ENCODE measurements at places on chromosomes 5 and 9.

- no peak for DNase-seq
Measured at GRCh38 chr9:16544842-16545241, 325.6 kb downstream of the BNC2 start.

DNA sequence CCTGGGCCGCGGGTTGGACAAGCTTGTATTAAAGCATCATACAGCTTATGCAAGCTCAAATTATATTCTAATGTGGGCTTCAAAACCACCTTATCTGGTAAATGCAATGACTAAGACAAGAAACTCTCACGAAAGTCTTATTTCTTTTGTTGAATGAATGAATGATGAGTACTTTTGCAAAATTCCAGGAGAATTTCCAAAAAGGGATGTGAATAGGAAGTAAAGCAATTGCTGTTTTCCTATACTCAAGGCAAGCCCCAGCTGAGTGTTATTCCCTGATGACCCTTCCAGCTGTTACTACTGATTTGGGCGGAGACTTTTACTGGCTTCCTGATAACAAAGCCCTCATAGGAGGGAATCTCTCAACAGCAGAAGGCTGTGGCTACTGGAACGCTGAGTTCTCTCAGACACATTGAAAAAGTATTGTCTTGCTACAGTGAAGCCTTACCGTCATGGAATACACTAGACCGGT is 162.8 kb downstream of the SREK1 start:
- DNase-seq, result no peak

DNA sequence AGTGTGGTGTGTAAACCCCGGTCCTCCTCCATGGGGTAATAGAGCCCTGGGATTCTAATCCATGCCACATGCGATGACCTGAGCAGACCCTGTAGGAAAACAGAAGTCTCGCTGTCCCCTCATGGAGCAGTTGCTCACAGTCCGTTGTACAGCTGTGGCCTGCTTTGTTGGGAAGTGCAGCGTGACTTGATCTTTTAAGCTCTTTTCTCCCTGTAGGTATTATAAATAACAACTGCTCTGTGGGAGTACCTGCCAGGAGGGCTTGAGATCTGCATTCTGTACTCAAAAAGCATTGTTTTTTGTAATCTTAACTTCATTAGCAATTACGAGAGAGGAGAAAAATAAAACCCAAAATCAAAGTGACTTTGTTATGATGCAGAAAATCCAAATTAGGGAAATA is 17.3 kb downstream of the MEGF10 start:
- no peak for DNase-seq

- DNase-seq, result no peak
Measured at GRCh38 chr9:121466142-121466541, 33.5 kb downstream of the GGTA1 start.

DNA sequence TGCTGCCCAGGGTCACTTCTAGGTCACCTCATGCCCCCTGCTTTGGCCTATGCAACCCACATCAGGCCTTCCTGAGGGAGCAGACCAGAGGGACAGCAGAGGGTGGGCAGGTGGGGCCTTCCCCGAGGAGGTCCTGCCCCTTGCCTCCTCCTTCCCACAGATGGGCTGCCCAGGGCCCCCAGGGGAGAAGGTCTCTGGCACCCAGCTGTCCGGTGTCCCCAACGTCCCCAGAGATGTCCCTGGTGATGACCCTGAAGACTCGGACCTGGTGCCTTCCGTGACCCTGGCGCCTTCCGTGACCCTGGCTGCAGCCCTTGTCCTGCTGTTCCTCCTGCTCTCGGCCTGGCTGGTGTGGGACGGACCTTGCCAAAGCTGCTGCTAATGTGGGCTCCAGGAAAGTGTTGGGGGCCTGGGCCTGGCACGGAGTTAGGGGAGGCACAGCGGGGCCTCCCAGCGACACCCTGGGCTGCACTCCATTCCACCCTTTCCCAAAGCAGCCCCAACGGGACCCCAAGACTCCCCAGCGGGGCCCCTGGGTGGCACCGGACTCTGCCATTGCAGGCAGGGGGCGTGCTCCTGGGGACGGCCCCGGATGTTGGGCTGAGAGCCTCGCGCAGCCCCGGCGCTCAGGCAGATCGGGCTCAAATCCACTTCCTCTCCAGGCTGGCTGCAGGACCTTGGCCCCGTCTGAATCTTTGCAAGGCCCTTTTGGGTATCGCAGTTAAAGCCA is 6.8 kb upstream of the SLC2A6 start:
- no peak for DNase-seq

GRCh38 chr9:36141288-36141687 is 4.8 kb downstream of the GLIPR2 start:
- no peak for DNase-seq

DNA sequence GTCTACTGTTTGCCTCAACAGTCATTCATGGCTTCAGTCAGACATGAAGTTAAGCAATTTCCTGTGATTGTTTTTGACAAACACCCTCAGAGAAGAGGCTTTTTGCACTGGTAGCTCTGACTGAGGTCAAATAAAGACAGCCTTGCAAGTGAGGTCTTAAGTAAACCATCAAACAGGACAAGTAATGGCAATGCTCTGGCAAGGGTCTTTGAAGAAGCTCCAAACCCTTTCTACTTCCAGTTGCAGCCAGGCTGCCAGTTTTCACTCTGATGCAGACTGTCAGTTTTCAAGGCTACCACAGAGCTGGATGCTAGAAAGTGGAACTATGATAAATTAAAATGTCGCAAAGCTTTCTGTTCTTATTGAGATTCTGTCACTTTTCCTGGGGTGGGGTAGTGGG is 421.5 kb upstream of the PTGER4 start:
- DNase-seq, result no peak

- DNase-seq, result no peak
Measured at GRCh38 chr9:135334953-135335460, 144.6 kb upstream of the PPP1R26 start.

GRCh38 chr5:104266161-104266560 is 703.6 kb upstream of the NUDT12 start:
- DNase-seq, result no peak

GRCh38 chr5:151758141-151758429 is 346 bp downstream of the ATOX1 start:
- no peak for DNase-seq

DNA sequence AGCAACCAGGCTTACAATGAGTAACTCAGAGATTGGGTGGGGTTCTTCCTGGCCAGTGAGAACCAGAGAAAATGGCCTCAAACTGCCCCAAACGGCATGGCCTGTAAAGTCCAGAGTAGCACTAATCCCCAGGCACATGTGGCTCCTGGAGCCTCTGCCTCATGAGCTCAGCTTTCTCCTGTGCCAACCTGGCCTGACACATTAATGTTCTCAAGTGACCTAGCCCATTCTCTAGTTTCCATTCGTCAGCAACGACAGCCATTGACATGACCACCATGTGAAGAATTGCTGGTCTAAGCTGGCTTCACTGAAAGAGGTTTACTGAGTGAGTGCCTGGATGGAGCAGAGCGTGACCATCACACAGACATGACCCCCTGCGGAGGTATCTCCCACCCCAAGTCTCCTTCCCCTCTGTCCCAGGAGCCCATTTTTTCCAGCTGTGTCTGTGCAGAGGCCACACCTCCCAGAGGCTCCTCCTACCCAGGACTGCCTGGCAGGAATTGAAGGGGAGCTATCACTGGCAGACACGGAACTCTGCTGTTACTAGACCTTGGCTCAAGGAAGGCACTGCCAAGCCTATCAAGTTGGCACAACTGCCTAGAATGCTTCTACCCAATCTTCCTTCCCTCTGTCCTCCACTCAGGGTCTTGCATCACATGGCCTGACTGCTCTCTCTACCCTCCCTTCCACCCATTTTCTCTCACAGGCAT is 59.0 kb upstream of the BOD1 start:
- no peak for DNase-seq

GRCh38 chr5:76245590-76245989 is 157.5 kb upstream of the IQGAP2 start:
- no peak for DNase-seq

GRCh38 chr5:143032581-143032836 is 262.3 kb downstream of the ARHGAP26 start:
- no peak for DNase-seq

DNA sequence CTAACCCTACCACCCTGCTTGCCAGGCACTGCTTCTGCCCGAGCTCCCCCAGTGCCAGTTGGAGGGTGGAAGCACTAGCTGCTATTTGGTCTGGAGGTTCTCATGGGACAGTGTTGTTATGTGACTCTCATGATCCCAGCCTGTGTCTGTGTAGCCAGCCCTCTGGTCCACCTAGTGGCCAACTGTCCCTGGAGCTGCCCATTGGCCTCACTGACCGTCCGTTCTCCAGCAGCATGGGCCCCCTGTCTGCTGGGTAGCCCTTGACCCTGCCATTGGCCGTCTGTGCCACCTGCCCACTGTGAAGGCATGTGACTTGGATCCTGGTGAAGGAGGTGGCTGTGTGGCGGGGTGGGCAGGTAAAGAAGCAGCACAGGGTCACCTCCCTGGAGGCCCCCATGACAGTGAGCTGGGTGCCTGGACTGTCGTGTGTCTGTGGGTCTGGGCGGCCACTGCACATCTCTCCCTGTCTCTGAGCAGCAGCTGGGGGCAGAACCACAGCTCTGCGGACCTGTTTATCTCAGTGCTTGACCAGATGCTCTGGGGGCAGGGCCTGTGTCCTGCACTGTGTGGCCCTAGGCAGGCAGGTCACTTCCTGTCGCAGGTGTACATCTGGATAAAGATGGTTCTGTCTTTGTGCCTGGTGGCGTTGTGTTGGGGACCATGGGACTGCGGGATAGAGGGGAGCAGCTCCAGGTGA is 11.4 kb downstream of the PHF2 start:
- DNase-seq, result no peak

GRCh38 chr5:67095346-67096171 is 101.0 kb downstream of the CD180 start:
- DNase-seq, result no peak

DNA sequence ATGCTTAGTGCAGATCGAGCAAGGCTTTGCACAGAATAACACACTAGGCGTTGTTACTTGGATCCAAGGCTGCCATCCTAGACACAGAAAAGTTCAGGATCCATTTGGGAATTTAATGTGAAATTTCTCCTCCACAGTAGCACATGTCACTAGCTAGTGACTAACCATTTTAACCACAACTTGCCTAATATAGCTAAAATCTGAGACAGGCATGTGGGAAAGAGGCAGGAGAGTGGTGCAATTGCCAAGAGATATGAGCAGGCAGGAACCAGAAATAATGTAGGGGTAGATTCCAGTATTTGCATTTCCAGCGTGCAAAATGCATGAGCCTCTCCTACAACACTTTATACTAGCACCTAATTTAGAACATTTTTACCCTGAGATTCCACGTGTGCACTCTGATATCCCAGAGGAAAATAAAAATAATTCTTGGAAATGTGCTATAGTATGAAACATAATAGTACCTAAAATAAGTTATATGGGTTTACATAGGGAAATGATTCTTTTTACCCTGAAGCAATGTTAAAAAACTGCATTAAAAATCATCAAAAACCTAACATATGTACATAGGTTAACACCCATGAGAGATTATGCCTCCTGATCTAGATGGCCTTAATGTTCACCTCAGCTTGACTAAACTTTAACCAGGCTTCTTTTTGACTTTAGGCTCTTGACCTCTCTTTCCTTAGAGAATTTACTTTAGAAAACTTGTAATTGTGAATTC is 1230.6 kb upstream of the NUDT12 start:
- DNase-seq, result no peak

- no peak for DNase-seq
Measured at GRCh38 chr9:94656200-94656599, 16.9 kb upstream of the FBP1 start.

All from iPS DF 6.9 (cell line).